ENCODE measurements at places on chromosomes 16 and 17.

DNA sequence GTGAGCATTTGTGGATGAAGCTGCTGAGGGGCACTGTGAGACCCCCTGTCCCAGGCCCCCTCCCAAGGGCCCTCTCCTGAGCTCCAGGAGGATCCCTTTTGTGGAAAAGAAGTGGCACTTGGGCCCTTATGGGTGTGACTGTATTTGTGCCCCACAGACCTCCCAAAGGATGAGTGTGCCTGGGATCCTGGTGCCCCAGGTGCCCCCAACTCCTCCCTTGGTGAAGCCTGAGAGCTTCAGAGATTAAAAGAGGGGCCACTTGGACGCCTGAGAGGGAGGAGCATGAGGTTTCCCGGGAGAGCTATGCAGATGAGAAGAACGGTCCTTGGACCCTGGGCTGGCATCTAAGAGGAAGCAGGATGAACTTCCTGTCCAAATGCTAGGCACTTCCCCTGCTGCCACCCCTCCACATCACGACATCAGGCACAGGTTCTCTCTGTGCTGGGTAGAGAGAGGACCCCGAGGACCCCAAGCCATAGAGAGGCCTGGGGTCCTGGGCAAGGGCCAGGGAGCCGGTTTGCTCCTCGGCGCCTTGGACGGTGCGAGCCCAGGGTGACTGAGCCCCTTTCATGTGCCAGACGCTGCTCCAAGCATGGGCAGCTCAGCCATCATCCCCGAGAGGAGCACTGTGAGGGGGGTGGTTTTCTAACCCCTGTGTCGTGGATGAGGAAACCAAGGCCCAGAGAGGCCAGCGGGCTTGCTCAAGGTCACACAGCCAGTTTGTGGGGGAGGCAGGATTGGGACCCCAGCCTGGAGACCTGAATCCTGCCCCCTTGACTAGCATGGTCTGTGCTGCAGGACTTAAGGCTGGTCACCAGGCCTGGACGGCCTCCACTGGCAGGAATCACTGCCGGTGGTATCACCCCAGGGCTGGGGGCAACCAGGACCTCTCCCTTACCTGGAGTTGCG, 5.6 kb upstream of the ADAM11 start:
- DNase-seq = no peak

- DNase-seq = no peak
Observed at GRCh38 chr16:86668136-86668910, 90.0 kb downstream of the FOXL1 start.

GRCh38 chr16:51461255-51461654, 310.2 kb upstream of the SALL1 start:
- DNase-seq = no peak

DNA sequence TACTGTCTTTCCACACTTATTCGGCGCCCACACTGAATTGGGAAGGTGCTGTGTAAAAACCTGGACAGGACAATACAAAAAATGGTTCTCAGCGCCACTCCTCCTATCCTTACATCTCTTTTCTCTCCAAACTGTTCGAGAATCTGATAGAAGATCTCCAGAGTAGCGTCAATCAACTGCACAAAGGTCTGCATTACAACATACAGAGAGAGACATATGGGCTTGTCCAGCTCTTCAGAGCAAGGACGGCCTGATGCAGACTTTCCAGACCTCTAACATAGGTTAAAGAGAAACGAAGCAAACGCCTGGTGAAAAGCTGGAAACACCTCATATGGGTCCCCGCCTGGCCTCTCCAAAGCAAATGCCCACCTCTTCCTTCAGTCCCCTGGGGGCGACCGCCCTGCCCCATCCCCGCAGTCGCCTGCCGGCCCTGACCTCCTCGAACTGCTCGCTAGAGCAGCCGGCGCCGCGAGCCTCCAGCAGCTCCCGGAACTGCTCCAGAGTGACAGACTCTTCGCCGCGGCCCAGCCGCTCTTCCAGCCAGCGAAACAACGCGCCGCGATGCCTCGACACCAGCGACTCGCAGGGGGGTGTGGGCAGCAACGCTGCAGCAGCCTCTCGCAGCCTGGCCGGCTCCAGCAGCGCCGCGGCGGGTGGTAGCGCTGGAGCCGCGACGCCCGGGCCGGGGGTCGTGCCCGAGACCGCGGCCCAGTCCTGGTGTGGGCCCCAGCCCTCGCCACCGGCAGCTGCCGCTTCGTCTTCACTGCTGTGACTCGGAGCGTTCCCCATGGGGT, 526 bp downstream of the ZZEF1 start:
- no peak for DNase-seq

DNA sequence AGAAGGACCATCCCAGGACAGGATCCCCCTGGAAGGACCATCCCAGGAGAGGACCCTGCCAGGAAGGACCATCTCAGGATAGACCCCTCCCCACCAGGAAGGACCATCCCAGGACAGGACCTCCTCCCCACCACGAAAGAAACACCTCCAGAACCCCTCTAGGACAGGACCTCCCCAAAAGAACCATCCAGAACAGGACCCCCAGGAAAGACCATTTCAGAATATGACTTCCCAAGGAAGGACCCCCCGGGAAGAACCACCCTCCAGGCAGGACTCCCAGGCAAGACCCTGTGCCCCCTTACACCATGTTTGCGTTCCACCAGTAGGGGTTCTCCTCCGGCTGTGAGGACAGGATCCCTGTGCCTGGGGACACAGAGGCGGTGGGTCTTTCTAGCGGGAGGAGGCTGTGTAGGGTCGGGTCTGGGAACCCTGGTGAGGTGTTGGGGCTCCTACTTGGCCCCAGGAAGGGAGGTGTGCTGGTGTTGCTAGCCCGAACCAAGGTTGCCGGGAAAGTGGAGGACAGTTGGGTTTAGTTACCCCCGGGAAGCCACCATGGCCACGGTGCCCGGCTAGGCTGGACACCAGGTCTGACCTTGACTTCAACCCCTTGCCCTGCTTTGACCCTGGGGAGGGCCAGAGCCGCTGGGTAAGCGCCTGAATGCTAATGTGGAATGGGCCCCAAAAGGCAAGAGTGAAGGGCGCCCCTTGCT, 2.2 kb downstream of the NOTUM start:
- DNase-seq = no peak

- DNase-seq = no peak
Observed at GRCh38 chr16:57179215-57179828, 6.5 kb downstream of the PSME3IP1 start.

- no peak for DNase-seq
Observed at GRCh38 chr17:11578998-11579397, 19.3 kb upstream of the DNAH9 start.

DNA sequence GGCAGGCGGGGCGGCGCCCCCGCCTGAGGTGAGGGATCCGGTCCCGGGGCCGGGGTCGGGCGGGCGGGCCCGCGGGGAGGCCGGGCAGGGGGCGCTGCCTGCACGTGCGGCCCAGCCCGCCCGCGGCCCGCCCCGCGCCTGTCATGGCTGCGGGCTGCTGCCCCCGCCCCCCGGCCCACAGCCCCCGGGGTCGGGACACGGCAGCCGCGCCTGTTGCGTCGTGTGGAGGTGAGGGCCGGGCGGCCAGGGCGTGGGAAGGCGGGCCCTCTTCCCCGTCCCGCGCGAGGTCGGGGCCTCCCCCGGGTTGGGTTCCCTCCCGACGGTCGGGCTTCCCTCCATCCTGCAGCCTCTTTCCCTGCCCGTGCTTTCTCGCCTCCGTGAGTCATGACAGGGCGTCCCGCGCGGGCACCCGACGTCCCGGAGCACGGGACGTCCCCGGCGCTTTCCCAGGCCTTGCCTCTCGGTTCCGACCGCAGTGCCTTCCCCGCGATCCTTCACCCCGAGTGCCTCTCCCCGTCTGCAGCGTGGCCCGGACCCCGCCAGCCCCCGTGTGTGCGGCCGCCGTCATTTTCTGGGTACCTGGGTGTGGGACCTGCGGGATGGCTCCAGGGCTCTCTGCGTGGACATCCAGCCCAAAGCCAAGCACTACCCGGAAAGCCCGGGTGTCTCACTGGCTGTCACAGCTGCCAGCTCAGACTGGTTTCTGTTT, 76.7 kb downstream of the CHD9 start:
- DNase-seq = peak; percentile 37

DNA sequence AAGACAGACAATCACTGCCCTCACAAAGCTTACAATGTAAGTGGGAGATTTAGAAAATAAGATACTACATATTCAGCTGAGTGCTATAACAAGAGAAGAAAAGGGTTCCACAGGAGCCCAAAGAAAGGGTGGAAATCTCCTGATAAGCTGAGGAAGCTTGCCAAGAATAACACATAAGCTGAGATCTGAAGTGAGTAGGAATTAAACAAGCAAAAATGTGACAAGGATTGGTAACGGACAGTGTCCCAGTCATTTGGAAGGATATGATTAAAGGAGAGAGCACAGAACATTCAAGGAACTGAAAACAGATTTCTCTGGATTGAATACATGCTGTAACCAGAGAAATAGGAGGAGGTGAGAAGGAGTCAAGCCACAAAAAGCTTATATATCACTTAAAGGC, 13.0 kb downstream of the CDYL2 start:
- DNase-seq = no peak

GRCh38 chr16:48446534-48446920, 61.3 kb upstream of the SIAH1 start:
- DNase-seq = no peak

GRCh38 chr16:87742781-87743490, 22.9 kb downstream of the KLHDC4 start:
- DNase-seq = no peak

GRCh38 chr16:88973007-88973410, 4.0 kb downstream of the CBFA2T3 start:
- DNase-seq = no peak

GRCh38 chr16:66389256-66390176, 23.0 kb downstream of the CDH5 start:
- no peak for DNase-seq

DNA sequence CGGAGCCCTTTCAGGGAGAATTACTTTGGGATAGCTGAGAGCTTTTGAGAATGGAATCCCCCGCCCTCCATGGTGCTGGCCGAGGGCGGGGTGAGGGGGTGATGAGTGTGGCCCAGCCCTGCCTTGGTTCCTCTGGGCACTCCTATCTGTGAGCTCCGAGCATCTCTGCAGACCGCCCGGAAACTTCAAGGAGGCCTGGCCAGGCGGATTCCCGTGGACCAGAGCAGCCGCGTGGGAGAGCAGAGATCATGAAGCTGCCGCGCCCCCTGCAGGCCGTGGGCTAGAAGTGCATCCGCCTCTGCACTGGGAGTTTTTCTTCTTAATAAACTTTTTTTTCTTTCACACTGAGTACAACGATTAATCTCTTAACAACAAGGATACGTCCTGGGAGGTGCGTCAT, 392.9 kb upstream of the EEF2KMT start:
- peak; percentile 57 for DNase-seq

DNA sequence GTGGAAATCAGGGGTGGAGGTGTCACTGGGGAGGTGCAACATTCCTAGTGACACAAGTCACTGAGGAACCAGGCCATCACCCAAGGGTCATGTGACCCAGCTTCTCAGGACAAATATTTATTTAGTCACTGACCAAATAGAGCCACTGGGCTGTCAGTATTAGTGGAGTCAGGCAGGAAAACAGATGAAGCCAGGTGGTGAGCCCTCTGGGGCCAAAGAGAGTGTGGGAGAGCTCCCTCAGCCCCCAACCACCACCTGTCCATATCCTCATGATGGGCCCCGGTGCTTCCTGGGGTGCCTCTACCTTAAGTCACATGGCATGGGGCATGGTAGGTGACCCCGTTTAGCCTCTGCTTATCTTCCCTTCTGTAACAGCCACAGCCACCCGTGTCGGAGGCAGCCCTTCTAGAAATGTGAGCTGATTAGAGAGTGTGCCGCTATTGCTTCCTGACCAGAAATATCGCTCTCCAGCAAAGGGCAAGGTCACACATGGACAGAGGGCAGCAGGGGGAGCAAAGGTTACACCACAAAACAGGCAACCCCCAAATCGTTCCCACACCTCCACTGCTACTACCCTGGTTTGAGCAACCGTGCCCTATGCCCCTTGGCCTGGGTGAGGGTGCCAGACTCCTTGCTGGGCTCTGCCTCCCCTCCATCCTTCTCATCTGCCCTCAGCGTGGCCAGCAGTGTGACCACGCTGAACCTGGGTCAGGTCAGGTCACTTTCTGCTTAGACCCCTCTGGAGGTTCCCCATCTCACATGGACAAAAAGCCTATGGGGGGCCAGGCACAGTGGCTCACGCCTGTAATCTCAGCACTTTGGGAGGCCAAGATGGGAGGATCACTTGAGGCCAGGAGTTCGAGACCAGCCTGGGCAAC, 8.6 kb upstream of the AKTIP start:
- peak; percentile 19 for DNase-seq

Data from progenitor cell of endocrine pancreas (in vitro differentiated cells).